ENCODE measurements at places on chromosomes 5 and 9. TPM values are rescaled to one million over a fixed set of nuclear protein-coding genes. Genes with fewer than 3 reads are reported as not detected.

DNA sequence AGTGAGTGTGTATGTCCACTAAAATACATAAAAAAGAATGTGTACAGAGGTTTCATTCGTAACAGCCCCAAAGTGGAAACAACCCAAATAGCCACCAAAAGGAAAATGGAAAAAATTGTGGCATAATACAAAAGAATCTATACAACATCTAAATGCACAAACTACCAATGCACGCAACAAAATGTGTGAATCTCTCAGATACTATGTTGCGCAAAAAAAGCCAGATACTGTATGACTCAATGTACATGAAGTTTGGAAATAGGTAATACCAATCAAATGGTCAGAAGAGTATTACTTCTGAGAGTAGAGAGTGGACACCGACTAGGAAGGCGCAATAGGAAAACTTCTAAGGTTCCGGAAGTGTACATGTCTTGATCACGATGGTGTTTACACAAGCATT is 2.4 kb downstream of the XPA start:
- no peak for DNase-seq
- peaks cover 34% of the 10 kb centered on the region for H3K36me3 ChIP-seq
- H3K4me3 ChIP-seq, result peak overlapping the region; percentile 87
- no peaks in the 10 kb centered on the region for H3K27me3 ChIP-seq
- peaks cover 52% of the 10 kb centered on the region for H3K4me1 ChIP-seq

DNA sequence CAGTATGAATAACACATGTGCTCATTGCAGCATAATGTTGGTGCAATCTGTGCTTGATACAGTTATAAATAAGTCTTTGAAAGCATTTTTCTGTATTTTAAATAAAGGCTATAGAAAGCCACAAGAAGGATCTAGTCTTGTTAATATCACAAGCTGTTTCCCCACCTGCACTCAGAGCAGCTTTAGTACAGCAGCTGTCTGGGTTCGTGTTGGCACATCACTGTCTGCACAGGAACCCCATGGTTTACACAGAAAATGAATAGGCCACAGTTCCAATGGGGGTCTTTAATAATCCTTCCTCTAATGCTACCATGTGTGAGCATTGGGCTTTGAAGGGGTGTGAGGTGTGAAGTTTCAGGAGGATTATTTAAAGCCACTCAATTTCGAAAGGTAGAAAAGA is 2269.7 kb downstream of the MAT2B start:
- no peak overlapping the region for H3K4me3 ChIP-seq
- no peak for DNase-seq
- H3K27me3 ChIP-seq, result no peaks in the 10 kb centered on the region
- H3K4me1 ChIP-seq, result no peaks in the 10 kb centered on the region

DNA sequence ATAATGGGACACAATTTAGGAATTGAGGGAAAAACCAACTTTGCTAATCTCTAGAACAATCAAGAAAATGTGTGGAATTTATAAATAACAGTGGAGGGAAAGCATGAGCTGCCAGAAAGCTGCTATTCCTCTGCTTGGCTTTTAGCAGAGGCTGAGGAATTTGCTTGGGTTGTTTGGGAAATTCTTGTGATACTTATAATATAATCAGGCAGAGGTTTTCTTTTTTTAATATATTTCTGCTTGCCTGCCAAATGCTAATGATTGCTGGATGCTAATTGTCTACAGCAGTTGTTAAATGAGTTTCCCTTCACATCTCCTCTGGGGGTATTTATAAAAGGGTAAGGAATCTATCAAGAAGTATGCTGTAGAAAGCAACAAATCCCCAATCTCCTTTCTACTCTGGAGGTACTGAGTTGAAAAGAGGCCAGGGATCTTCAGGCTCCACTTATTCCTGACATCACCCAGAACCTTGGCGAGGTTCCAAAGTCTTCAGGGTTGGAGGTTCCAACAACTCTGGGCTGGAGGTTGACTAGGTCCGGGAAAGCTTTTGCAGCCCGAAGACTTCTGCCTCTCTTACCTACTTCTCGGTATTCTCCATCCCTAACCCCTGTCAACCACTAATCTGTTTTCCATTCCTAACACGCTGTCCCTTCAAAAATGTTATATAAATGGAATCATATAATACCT is 60.4 kb upstream of the TMED7 start:
- no peak overlapping the region for H3K27ac ChIP-seq
- peaks cover 24% of the 10 kb centered on the region for H3K27me3 ChIP-seq
- H3K4me3 ChIP-seq, result no peak overlapping the region
- DNase-seq, result no peak
- no peaks in the 10 kb centered on the region for H3K4me1 ChIP-seq

- peaks cover 12% of the 10 kb centered on the region for H3K27me3 ChIP-seq
- H3K27ac ChIP-seq, result peak overlapping the region; percentile 79
- no peaks in the 10 kb centered on the region for H3K36me3 ChIP-seq
Measured at GRCh38 chr9:68546596-68547390, 6.1 kb upstream of the TMEM252 start.

GRCh38 chr9:90322296-90322695 is 320.3 kb downstream of the DIRAS2 start:
- H3K36me3 ChIP-seq, result no peaks in the 10 kb centered on the region
- no peak overlapping the region for H3K4me3 ChIP-seq
- peaks cover 16% of the 10 kb centered on the region for H3K27me3 ChIP-seq
- no peak overlapping the region for H3K27ac ChIP-seq
- no peak for DNase-seq

DNA sequence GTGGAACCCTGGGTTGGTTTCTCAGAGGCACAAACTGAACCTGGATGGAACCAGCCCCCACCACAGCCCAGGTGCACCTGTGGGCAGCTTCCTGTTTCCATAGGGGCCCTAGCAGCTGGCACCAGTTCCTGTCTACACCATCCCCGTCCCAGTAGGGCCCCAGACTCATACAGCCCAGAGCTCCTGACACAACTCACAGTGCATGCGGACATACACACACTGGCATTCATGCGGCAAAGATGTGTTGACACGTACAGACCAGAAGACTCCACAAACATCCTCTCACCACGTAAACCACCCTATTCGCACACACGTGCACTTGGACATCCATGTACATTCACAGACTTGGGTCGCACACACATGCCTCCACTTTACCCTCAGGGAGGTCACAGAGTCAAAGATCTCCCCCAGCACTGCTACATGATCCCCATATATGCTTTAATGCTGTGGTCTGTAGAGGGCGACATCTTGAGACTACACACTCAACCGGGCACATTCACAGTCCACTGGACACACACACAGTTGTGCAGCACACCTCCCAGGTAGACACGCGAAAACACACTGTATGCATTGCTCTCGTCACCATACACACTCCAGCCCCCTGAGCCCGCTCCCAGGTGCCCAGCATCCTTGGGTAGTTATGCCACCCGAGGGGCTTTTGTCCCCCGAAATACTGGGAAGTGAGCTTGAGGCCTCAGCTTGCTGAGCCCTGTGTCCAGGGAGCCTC is 22.4 kb downstream of the CXXC5 start:
- no peak overlapping the region for H3K27ac ChIP-seq
- DNase-seq, result peak; percentile 30
- H3K4me1 ChIP-seq, result peaks cover 36% of the 10 kb centered on the region
- no peak overlapping the region for H3K4me3 ChIP-seq

- peak; percentile 85 for DNase-seq
- no peaks in the 10 kb centered on the region for H3K4me1 ChIP-seq
- H3K36me3 ChIP-seq, result no peaks in the 10 kb centered on the region
Measured at GRCh38 chr5:176837707-176838115, 27.4 kb downstream of the UNC5A start.

TSPAN17 gene
- total RNA-seq, result 42.5 TPM

DNA sequence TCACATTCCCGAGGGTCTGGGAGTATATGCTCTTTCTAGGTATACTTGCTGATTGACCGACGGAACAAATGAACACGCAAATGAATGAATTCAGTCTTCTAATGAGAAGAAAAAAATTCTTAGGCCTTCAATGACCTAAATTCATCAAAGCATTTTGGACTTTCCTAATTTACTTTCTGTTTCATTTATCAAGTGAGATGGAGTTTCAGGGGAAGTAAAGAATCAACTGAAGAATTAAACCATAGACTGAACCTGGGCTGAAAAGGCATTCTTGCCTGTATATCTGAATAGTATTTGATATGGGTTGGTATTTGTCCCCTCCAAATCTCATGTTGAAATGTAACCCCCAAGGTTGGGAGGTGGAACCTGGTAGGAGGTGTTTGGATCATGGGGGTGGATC is 64.1 kb downstream of the ZFAND5 start:
- H3K27ac ChIP-seq, result peak overlapping the region; percentile 51
- DNase-seq, result no peak
- H3K4me3 ChIP-seq, result no peak overlapping the region
- no peaks in the 10 kb centered on the region for H3K27me3 ChIP-seq
- peaks cover 10% of the 10 kb centered on the region for H3K36me3 ChIP-seq

- DNase-seq, result no peak
- peaks cover 69% of the 10 kb centered on the region for H3K36me3 ChIP-seq
- H3K27ac ChIP-seq, result no peak overlapping the region
- no peaks in the 10 kb centered on the region for H3K27me3 ChIP-seq
Measured at GRCh38 chr5:132435886-132436285, 54.7 kb downstream of the IRF1 start.

DNA sequence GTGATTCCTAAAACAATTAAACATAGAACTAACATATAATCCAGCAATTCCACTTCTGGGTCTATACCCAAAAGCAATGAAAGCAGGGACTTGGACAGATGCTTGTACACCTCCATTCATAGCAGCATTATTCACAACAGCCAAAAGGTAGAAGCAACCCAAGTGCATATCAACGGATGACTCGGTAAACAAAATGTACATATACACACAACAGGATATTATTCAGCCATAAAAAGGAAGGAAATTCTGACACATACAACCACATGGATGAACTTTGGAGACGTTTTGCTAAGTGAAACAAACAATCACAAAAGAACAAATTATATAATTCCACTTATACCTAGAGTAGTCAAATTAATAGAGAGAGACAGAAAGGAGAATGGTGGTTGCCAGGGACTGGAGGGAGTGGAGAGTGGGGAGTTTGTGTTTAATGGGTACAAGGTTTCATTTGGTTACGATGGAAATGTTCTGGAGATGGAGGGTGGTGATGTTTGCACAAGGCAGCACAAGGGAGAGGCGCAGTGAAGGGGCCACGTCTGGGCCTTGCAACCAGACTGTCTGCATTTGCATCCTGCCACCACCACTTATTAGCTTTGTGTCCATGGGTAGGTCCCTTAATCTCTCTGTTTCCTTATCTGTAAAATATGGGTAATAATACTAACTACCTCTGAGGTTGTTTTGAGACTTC is 36.3 kb upstream of the RLN1 start:
- no peak overlapping the region for H3K4me3 ChIP-seq
- peaks cover 16% of the 10 kb centered on the region for H3K36me3 ChIP-seq
- H3K27me3 ChIP-seq, result no peaks in the 10 kb centered on the region
- DNase-seq, result no peak

DNA sequence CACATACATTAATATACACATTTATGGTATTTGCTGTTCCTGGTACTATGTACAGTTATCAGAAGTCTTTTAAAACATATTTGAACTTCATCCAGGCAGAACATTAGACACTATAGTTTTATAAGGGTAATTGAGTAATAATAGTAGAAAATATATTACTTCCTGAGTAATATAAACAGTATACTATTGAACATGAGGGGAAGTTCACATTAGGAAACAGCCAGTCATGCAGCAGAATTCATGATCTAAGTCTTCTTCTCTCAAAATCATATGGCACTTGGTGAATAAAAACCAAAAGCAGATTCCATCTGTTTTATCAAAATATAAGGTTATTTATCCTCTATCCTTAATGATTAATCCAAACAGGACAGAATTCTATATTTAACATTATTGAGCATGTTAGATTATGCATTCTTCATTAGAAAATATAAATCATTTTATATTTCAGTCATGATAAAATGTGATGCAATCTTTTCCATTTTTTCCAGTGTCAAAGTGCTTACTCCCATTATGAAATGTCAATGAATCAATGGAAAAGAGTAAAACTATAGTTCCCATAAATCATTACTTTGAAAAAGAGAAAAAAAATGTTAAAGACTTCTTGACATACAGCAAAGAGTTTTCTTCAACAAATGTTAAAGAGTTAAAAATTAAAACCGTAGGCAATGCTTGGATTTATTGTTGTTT is 584.3 kb upstream of the TUSC1 start:
- H3K36me3 ChIP-seq, result no peaks in the 10 kb centered on the region
- no peaks in the 10 kb centered on the region for H3K4me1 ChIP-seq
- H3K4me3 ChIP-seq, result no peak overlapping the region
- H3K27ac ChIP-seq, result no peak overlapping the region
- no peaks in the 10 kb centered on the region for H3K27me3 ChIP-seq

GRCh38 chr5:93057311-93057710 is 523.7 kb downstream of the NR2F1-AS1 start:
- H3K4me1 ChIP-seq, result no peaks in the 10 kb centered on the region
- no peak for DNase-seq
- no peak overlapping the region for H3K4me3 ChIP-seq
- no peak overlapping the region for H3K27ac ChIP-seq
- H3K27me3 ChIP-seq, result no peaks in the 10 kb centered on the region

DNA sequence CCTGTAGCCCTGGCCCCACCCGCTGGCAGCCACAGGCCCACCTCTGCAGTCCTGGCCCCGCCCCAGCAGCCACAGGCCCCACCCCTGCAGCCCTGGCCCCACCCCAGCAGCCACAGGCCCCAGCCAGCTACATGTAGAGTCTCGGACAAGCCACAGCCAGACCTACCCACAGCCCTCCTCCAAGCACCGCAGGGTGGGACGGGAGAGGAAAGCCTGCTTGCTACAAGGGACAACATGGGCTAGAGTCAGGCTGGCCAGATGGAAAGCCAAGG is 49.5 kb upstream of the SARDH start:
- H3K27me3 ChIP-seq, result no peaks in the 10 kb centered on the region
- H3K27ac ChIP-seq, result no peak overlapping the region
- no peak overlapping the region for H3K4me3 ChIP-seq
- DNase-seq, result no peak
- peaks cover 23% of the 10 kb centered on the region for H3K4me1 ChIP-seq
- no peaks in the 10 kb centered on the region for H3K36me3 ChIP-seq

DNA sequence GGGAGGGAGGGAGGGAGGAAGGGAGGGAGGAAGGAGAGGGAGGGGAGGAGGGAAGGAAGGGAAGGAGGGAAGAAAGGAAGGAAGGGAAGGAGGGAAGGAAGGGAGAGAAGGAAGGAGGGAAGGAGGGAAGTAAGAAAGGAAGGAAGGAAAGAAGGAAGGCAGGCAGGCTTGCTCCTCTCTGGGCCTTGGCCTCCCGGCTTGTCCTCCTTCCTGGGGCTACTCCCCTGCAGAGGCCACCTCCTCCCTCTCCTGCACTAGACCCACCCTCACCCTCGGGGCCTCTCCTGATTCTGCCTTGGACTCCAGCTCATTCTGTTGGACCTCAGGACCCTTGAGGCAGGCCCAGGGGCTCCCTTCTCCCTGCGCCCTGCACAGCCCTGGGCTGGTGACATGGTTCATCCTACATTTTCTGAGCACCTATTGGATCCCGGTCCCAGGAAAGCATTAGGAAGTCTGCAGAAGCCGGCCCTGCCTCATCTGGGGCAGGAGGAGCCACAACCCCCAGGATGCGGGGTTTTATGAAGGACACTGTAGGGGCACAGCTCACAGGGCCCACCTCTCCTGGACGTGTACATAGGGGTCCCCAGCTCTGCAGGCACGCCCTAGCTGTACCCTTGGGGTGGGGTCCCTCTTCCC is 23.0 kb downstream of the LHX3 start:
- no peak for DNase-seq
- H3K36me3 ChIP-seq, result no peaks in the 10 kb centered on the region
- no peak overlapping the region for H3K27ac ChIP-seq
- H3K4me1 ChIP-seq, result no peaks in the 10 kb centered on the region
- H3K27me3 ChIP-seq, result no peaks in the 10 kb centered on the region
- H3K4me3 ChIP-seq, result no peak overlapping the region

GRCh38 chr9:29974197-29974596 is 2400.9 kb upstream of the C9orf72 start:
- no peaks in the 10 kb centered on the region for H3K36me3 ChIP-seq
- no peaks in the 10 kb centered on the region for H3K4me1 ChIP-seq
- no peak for DNase-seq
- H3K27me3 ChIP-seq, result no peaks in the 10 kb centered on the region
